ENCODE measurements at places on chromosomes 1 and 21.

- DNase-seq, result no peak
Observed at GRCh38 chr1:97120806-97121205, 399.2 kb downstream of the PTBP2 start.

- DNase-seq, result no peak
Observed at GRCh38 chr1:110961902-110962301, 1.8 kb downstream of the LRIF1 start.

- no peak for DNase-seq
Observed at GRCh38 chr1:246989901-246990300, 18.0 kb downstream of the ZNF695 start.

DNA sequence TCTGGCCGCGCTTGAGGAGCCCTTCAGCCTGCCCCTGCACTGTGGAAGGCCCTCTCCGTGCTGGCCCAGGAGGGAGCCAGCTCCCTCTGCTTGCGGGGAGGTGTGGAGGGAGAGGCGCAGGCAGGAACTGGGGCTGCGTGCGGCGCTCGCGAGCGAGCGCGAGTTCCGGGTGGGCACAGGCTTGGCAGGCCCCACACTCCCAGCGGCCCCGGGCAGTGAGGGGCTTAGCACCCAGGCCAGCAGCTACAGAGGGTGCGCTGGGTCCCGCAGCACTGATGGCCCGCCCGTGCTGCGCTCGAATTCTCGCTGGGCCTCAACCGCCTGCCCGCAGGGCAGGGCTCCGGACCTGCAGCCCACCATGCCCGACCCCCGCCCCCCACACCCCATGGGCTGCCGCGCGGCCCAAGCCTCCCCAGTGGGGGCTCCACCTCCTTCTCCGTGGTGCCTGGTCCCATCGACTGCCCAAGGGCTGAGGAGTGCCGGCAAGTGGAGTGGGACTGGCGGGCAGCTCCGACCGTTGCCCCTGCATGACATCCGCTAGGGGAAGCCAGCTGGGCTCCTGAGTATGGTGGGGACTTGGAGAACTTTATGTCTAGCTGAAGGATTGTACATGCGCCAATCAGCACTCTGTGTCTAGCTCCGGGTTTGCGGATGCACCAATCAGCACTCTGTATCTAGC, 46.0 kb downstream of the COL24A1 start:
- no peak for DNase-seq

- DNase-seq, result no peak
Observed at GRCh38 chr1:180501865-180502360, 464 bp downstream of the ACBD6 start.

- peak; percentile 92 for DNase-seq
Observed at GRCh38 chr1:224524679-224525078, 90.1 kb upstream of the WDR26 start.

GRCh38 chr1:235613602-235614001, 36.0 kb downstream of the GNG4 start:
- DNase-seq, result no peak

DNA sequence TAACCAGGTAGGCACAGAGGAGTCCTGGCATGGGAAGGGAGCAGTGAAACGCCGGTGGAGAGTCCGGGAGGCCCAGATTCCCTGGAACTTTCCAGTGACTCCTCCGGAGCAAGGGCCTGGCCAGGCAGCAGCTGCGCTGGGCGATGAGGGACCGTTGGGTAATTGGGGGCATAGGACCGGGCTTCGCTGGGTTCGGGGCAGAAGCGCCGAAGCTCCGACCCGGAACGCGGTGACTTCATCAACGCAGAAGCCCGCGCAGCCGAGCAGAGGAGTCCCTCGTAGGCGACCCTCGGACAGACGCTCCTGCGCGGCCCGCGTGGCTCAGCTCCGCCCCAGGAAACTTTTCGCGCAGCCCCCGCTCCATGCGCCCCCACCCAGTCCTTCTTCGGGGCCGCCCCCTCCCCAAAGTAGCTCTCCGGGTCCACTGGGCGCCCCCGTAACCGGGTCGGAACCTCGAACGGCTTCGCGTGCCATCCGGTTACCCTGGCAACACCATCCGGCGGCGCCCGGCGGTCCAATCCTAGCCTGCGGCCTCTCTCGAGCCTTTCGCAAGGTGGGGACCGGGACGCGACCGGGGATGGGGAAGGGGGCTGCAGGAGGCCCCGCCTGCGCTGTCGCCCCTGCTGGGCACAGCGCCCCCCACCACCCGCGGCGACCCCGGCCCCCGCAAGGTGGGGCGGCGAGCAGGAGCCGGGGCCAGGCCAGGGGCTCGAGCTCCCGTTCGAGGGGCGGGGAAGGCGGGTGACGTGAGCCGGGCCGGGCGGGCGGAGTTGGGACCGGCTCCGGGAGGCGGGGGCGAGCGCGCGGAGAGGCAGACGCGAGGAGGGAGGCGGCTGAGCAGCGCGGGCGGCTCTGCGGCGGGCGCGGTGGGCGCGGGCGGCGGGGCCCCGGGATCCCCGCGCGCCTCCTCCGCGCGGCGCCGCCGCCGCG, at the start of gene AJAP1:
Gene AJAP1, plus strand, starts transcription at position 814 of the 930 bp plus-strand sequence. CDS start 817 bp downstream, outside the sequence.
- no peak for DNase-seq

- no peak for DNase-seq
Observed at GRCh38 chr1:19662313-19662712, 2.4 kb upstream of the HTR6 start.

DNA sequence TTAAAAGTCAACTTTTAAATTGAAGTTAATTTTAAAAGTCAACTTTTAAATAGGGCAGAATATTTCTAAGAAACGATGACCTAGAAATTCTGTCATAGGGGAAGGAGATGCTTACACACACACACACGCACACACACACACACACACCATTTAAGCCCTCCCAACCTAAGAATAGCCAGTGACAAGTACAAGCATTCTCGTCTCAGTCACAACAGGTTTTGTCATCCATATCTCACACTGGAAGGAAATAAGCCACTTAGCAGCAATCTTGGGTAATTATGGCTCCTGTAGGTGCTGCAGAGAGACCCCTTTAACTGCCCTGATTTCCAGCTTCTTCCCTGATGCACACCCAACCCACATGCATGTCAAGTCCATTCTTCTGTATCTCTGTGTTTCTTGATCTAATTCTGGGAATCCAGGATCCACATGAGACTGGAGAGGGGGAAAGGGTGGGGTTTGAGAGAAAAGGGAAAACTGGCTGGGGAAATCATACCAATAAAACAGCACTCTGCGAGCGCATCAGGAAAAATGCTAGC, 338.1 kb downstream of the PAPPA2 start:
- no peak for DNase-seq

- DNase-seq, result peak; percentile 39
Observed at GRCh38 chr1:12047120-12047876, 15.8 kb upstream of the TNFRSF8 start.

DNA sequence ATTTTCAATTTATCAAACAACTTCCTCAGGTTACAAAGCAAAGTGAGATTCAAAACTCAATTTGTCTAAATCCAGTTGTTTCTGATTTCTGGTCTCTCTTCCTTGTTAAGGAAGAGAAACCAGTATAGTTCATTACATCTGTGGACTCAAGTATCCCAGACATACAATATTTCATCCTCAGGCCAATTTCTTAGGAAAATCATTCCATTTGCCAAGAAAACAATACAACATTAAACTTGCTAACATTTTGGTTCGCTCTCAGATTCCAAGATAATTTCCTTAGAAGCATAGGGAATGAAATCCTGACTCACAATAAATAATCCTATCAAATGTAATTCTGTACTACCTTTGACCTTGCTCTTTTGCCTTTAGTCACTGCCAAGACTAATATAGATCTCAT, 11.2 kb upstream of the TTLL7 start:
- DNase-seq, result no peak

DNA sequence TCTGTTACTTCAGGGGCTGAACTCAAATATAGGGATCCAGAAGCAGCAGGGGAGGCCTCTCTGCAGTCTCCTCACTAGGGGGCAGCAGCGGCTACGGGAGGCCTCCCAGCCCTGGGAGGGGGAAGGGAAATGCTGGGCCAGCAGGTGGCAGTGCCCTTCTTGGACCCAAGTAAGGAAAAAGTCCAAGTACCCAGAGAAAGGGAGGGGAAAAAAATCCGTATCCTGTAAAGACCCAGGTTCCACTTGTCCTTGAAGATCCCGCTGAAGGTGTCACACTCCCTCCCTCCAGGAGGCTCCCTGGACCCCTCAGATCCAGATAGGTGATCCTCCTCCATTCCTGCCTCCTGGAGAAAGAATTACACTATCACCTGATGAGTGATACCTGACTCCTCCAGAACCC, 14.1 kb upstream of the NUAK2 start:
- peak; percentile 68 for DNase-seq

DNA sequence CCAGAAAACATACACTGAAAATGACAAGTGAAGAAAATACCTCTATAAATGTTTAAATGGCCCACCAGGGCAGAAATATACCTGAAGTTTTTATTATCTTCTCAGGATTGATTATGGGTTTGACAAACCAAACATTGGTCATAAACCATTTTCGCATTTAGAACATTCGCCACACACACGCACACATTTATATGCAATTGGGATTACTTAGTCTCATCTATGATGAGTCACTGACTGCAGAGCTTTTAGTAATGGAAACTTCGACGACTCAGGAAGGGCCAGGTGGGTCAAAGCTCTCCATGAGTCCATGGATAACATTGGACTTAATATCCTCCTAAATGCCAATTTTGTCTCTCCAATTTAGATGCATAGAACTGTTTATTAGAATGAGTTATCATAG, 16.9 kb downstream of the NRDC start:
- peak; percentile 57 for DNase-seq

DNA sequence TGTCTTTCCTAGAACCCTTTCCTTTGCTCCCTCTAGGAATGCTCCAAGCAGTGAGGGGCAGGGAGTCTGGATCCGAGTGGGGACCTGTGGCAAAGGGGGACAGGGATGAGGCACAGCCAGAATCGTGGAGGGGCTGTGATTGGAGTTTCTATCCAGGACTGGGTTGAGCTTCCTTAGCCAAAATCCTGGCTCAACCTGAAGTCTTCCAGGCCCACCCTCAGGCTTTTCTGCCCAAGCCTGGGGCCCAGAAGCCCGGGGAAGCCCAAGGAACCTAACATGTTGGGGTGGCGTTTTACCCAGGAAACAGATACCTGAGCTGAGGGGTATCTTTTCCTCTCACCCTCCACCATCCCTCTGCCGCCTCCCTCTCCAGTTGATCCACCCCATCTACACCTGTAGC, 5.4 kb downstream of the MYOG start:
- DNase-seq, result no peak

GRCh38 chr1:12528021-12528852, 89.8 kb downstream of the DHRS3 start:
- DNase-seq, result peak; percentile 62

DNA sequence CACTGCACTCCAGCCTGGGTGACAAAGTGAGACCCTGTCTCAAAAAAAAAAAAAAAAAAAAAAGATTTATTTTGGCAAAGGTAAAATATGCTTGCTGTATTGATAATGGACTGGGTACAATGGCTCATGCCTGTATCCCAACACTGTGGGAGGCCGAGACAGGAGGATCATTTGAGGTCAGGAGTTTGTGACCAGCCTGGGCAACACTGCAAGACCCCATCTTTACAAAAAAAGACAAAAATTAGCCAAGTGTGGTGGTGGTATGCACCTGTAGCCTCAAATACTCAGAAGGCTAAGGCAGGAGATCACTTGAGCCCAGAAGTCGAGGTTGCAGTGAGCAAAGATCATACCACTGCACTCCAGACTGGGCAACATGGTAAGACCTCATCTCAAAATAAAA, 6.3 kb downstream of the SF3A3 start:
- DNase-seq, result no peak

- no peak for DNase-seq
Observed at GRCh38 chr1:63277195-63278192, 44.9 kb upstream of the FOXD3 start.
